ENCODE measurements at places on chromosomes 11 and 22. TPM values are rescaled to one million over a fixed set of nuclear protein-coding genes. Genes with fewer than 3 reads are reported as not detected.

ROBO4 gene
- polyA plus RNA-seq = 1.2 TPM

PTPRCAP gene
- polyA plus RNA-seq = 2.8 TPM

SCGB1D2 gene
- not detected for polyA plus RNA-seq

DEPDC7 gene
- 6.5 TPM for polyA plus RNA-seq

GRCh38 chr22:39241794-39242594 is 2.8 kb downstream of the PDGFB start:
- no peak for DNase-seq

DNA sequence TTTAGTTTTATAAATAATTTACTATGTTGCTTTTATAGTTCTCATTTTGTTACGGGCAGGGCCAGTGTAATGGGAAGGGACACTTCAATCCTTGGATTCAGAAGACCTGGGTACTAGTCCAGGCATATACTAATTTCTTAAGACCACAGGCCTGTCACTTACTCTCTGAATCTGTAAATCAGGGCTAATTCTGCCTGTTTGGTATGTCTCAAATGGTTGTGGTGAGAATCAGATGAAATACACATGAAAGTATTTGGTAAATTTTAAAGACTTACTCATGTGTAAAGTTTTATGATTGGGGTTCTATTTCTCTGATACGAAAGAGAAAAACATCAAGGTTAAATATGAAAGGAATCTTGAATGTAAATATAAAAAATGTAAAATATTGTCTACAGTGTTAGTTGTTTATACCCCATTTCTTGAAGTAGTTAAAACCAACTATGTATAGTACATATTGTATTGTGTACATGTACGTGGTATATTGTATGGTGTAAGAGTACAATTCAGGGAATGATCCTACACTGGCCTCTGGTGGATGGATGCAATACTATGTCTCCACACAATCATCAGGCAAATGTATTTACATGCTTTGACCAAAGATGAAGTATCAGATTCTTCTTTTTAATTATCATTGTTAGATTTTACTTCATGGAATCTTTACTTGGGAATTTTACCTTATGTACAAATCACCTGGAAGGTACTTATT is 24.5 kb upstream of the RAG2 start:
- DNase-seq = no peak

- no peak for DNase-seq
Measured at GRCh38 chr22:46681010-46681409, 57.0 kb downstream of the CERK start.

- DNase-seq = no peak
Measured at GRCh38 chr11:119343726-119344125, 2.8 kb downstream of the MFRP start.

DNA sequence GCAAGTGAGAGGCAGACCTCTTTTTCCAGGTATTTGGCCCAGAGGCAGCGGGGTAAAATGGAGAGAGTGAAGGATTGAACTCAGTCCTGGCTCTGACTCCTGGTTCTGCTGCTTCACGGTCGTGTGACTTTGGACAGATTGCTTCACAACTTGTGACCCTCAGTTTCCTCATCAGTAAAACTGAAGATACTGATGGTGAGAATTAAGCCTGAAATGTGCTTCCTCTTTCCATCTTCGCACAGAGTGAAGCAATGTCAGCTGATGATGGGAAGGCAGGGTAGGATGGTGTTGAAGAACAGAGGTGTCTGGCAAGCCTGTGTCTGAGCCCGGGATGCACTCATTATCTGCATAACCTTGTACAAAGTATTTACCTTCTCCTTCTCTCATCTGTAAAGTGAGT is 59.0 kb downstream of the UBASH3B start:
- DNase-seq = no peak

Measured in sigmoid colon (tissue), 7 donors.